NT2/D1 (cell line): ENCODE measurements at places on chromosomes 16 and 17.

GRCh38 chr17:16273929-16274339, 56.9 kb downstream of the PIGL start:
- DNase-seq, result no peak

GRCh38 chr17:12342609-12343435, 322.1 kb downstream of the MAP2K4 start:
- no peak for DNase-seq

- no peak for DNase-seq
Measured at GRCh38 chr17:66126231-66126630, 65.7 kb downstream of the CEP112 start.

GRCh38 chr16:50207652-50208051, 54.5 kb downstream of the TENT4B start:
- no peak for DNase-seq

- DNase-seq, result no peak
Measured at GRCh38 chr16:65940711-65941110, 425.8 kb upstream of the CDH5 start.

GRCh38 chr16:52283584-52284375, 263.2 kb downstream of the TOX3 start:
- DNase-seq, result no peak

GRCh38 chr16:85712801-85713200, 24.0 kb upstream of the GINS2 start:
- DNase-seq, result no peak

DNA sequence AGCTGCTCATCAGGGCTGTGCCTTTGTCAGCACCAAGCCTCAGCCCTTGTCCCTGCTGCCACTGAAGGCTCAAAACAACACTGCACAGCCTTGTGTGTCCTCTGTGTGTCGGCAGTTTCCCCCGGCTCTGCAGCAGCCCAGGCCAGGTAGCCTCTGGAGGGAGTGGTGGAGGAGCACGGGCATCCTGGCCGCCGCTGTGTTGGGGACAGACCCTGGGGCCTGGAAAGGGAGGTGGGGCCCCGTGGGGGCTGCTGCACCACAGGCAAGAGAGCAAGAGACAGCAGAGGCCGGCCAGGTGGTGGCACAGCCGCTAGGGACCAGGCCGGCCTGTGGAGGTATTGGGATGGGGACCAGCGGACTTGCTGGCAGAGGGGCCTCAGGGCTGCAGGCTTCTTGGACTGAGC, 96.9 kb upstream of the ZNF750 start:
- no peak for DNase-seq

DNA sequence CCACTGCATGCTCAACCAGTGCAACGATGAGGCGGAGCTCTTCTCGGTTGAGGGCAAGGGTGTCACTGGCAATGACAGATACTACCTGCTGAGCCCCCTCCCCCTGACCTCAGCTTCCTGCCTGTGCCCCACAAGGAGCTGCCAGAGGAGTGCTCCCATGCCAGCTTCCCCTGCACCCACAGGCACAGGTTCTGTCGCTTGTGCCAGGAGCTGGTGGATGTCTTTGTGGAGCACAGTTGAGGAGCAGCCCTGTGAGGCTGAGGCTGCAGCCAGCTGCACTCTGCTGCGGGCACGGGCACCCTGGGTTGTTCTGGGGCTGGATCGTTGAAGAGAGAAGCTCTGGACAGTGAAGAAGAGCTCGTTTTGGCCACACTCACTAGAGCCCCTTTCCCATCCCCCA, 165.3 kb upstream of the ZNF267 start:
- DNase-seq, result no peak

DNA sequence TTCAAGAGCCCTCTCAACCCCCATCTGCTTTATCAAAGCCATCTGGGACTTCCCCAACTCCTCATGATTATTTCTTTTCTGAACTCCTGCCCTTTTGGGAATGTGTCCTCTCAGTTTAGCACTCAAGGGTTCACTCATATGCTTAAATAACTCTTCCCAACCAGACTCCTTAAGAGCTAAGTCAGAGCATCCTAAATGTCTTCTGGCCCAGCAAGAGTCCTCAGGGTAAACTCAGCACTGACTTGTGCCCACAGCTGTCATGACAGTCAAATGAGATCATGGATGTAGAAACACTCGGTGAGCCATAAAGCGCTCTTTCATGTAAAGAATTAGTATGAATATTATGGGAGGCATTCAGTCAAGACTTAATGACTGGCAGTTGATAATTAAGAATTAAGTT, 85.9 kb downstream of the TEX14 start:
- no peak for DNase-seq

- no peak for DNase-seq
Measured at GRCh38 chr16:5776876-5777275, 679.3 kb upstream of the EEF2KMT start.

DNA sequence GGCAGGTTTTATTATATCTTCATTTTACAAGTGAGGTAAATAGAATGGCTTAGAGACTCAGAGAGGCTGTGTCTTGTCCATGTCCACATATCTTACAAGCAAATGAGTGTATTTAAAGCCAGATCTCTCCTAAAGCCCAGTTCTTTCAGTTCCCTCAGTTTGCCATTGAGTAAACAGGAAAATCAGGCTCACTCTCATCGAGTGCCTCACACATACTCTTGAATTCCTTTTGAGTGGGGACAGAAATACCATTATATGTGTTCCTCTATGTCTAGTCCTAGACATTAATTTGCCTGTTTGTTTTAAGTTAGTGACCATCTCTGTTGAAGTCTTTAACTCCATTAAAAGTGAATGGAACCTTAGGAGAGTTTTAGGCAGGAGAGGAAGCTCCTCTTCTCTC, 40.1 kb downstream of the BPTF start:
- DNase-seq, result no peak

DNA sequence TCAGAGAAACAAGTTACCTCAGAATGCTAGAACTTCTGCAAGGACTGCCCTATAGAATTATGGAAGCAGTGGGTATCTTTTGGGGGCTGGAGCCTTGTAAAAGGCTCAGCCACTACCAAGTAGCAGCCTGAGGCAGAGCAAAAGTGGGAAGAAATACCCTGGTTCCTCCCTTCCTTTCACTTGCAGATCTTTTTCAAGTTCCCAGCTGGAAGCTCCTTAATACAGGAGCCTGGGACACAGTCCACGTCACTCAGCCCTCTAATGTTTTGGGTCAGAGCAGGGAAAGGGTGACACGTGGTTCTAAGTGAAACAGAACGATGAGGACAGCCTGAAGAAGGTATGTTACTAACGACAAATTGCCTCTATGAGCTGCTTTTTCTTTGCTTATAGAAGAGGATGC, 93.1 kb downstream of the CNTNAP4 start:
- DNase-seq, result peak; percentile 69

- no peak for DNase-seq
Measured at GRCh38 chr16:85897382-85897781, 1.6 kb upstream of the IRF8 start.

DNA sequence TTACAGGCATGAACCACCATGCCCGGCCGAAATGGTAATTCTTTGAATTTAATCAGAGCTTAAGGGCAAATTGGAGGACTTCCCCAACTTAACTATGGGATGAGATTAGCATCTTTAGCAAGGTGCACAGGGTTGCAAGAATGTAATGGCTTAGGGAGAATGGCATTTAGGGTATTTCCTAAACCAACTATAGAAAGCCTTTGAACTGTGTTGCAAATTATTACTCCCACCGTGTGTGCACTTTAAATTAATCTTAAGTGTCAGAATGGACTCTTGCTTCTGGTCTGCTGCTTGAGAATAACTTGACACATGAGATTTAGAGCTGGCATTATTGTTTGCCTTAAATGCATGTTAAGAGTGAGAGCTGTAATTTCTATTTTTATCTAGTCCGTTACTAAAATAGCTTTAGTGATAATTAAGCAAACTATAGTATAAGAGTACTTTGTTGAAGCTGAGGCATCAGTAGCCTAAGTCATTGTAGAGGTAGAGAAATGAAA, 59.8 kb downstream of the TUBD1 start:
- DNase-seq, result no peak

- no peak for DNase-seq
Measured at GRCh38 chr16:81671738-81672597, 107.1 kb upstream of the PLCG2 start.

DNA sequence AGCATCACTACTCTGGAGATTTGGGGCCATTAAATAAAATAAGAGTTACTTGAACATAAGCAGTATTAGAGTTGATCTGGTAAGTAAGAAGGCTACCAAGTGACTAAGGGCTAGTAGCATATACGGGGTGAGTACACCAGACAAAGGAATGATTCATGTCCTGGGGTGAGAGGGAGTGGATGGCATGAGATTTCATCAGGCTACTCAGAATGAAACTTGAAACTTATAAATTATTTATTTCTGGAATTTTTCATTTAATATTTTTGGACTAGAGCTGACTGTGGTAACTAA, 2.3 kb downstream of the SLFN5 start:
- DNase-seq, result no peak

DNA sequence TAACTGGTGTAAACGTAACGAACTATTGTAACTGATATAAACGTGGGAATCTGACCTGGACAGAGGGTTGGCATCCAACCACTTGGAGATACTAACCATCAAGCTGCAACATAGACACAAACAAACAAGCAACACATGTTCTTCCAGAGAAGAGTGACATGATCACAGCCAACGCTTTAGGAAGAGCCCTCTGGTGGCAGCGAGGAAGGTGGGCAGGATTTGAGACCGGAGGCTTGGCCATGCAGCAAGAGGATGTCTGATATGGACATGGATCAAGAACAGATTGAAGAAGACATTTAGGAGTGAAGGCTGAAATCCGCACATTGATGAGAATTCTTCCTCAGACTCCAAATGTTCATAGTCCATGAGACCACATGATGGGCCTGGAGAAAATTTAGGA, 40.3 kb upstream of the TNRC6A start:
- DNase-seq, result no peak

- DNase-seq, result no peak
Measured at GRCh38 chr17:68455901-68456338, 1.4 kb downstream of the WIPI1 start.

GRCh38 chr17:67526700-67527099, 149.6 kb downstream of the PITPNC1 start:
- no peak for DNase-seq
